MV-4-11 (cell line): ENCODE measurements at places on chromosomes 13 and 19.

DNA sequence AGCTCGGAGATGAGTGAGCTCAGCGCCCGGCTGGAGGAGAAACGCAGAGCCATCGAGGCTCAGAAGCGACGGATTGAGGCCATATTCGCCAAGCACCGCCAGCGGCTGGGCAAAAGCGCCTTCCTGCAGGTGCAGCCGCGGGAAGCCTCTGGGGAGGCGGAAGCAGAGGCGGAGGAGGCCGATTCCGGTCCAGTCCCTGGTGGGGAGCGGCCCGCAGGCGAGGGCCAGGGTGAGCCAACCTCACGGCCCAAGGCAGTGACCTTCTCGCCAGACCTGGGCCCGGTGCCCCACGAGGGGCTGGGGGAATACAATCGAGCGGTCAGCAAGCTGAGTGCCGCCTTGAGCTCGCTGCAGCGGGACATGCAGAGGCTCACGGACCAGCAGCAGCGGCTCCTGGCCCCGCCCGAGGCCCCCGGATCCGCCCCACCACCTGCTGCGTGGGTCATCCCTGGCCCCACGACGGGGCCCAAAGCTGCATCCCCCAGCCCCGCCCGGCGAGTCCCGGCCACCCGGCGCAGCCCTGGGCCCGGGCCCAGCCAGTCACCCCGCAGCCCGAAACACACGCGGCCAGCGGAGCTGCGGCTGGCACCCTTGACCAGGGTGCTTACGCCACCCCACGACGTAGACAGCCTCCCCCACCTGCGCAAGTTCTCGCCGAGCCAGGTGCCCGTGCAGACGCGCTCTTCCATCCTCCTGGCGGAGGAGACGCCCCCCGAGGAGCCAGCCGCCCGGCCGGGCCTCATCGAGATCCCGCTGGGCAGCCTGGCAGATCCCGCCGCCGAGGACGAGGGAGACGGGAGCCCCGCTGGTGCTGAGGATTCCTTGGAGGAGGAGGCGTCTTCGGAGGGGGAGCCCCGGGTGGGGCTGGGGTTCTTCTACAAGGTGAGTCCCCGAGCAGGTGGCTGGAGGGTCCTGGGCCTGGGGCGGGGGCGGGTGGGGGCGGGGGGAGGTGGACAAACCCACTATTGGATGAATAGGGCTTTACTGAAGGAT, 16.8 kb downstream of the XAB2 start:
- DNase-seq, result no peak

DNA sequence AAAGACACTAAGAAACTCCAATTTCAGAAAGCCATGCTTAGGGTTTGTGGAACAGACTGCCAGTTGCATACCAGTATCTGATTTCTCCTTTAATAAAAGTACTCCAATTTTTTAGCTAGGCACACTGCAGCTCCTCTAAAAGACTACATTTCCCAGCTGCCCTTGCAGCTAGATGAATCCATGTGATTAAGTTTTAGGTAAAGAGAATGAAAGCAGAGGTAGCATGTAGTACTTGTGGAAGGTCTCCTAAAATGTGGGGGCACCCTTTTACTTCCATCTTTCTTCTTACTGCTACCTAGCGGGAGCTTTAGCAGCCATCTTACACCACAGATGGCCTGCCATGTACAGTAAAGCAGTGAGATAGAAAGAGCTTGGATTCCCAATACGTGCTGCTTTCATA, 33.0 kb upstream of the TSC22D1 start:
- no peak for DNase-seq

GRCh38 chr13:43684963-43685725, 101.6 kb downstream of the ENOX1 start:
- no peak for DNase-seq

DNA sequence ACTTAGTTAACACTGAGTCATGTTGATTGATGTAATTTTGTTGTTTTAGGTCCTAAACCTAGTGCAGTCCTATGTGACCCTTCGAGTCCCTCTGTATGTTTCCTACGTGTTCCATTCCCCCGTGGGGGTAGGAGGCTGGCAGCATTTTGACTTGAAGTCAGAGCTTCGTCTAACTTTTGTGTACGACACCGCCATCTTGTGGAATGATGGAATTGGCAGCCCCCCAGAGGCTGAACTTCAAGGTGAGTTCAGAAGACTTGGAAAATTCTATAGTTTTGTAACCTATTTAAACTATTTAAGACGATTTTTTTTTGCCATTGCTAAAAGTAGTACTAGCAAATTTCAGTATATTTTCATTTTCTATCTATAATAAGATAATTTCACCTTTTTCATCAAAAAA, 117.9 kb downstream of the STOML3 start:
- no peak for DNase-seq

- no peak for DNase-seq
Measured at GRCh38 chr13:28237944-28238343, 99.6 kb downstream of the PAN3 start.

DNA sequence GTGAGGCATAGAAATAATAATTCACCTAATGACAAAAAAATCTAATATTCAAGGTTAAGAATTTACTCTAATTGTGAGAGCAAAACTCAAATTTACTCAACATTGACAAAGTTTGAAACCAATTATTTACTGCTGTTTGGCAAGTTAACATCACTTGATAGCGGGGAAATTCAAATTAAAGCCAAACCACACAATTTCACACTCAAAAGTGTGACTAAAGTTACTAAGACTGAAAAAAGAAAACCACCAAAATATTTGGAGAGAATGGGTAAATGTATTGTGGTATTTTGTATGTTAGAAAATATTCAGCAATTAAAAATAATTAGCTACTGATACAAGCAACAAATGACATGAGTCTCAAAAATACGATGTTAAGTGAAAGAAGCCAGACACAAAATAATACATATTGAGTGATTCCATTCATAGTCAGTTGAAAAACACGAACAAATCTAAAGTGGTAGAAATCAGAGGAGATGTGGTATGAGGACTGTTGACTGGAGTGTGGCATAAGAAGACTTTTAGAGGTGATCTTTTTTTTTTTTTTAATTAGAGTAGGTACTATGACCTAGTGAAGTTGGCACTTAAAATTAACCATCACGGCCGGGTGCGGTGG, 541.4 kb upstream of the ATXN8OS start:
- no peak for DNase-seq

- DNase-seq, result no peak
Measured at GRCh38 chr13:29315847-29316246, 279.6 kb downstream of the SLC7A1 start.

DNA sequence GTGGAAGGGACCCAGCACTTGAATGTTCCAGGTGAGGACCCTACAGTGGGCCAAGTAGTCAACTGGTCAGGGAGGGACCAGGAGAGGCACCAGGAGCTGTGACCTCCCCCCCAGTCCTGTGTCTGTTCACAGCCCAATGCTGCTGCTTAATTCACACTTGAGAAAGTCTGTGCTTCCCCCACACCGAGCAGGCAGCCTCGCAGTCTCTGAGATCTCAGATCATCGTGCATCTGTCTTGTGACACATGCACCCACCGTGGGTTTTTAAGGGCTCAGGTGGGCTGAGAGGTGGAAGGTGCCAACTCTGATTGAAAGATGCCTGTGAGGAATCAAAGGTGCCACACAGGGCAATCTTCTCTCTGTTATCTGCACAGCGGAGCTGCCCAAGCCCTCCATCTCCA, 6.2 kb downstream of the CEACAM5 start:
- DNase-seq, result no peak

- no peak for DNase-seq
Measured at GRCh38 chr19:55213547-55213946, 4.2 kb upstream of the PTPRH start.

DNA sequence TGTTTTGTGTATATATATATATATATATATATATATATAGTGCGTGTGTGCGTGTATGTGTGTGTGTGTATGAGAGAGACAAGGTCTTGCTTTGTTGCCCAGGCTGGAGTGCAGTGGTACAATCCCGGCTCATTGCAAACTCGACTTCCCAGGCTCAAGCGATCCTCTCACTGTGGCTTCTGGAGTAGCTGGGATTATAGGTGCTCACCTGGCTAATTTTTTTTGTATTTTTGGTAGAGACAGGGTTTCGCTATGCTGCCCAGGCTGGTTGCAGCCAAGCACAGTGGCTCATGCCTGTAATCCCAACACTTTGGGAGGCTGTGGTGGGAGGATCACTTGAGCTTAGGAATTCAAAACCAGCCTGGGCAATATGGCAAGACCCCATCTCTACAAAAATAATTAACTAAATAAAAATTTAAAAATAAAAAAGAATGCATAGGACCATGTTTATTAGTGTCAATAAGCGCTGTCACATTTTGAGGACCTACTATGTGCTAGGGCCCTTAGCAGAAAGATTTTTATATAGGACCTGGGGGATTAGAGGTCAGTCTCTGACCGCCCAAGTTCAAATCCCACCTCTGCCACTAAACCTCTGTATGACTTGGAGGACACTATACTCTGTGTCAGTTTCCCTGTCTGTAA, 1.8 kb downstream of the PVR start:
- DNase-seq, result no peak

GRCh38 chr13:37375071-37375470, 223.5 kb downstream of the POSTN start:
- DNase-seq, result no peak

- no peak for DNase-seq
Measured at GRCh38 chr19:3771906-3772455, at the start of gene RAX2. TSS of gene RAX2 (minus strand) at chr19:3772228. CDS start at chr19:3771742, 486 bp downstream.

DNA sequence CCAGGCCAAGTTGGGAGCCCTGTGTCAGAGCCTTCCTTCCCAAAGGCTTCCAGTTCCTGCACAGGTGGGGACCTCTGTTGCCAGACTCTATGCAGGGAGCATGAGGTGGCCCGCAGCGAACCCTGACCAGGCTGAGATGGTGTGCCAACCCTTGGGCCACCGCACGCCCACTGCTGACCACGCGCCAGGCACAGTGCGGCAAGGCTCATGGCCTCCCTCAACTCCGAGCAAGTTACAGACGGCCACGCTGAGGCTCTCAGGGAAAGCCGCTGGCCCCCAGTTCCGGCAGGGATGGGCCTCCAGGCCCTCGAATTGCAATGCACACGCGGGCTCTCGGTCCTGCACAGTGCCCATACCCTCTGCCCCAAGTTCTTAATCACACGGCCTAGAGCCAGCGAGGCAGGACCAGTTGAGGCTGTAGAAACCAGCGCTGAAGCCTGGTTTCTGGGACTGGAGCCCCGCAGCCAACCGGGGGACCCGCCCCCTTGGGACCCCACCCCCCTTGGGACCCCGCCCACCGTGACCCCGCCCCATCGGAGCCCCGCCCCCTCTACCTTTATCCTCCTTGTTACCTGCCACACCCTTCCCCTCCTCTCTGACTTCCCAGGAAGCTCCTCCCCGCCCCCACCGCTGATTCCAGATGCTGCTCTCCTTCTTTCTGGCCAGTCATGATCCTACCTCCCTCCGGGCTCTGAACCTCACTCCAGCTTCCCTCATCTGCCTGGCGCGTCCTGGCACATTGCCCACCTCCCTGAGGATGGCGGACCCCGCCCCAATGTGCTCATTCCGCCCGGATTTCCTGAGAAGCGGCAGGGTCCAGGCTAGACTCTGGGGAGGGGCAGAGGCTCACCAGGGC, 6.0 kb downstream of the PEX11G start:
- no peak for DNase-seq

DNA sequence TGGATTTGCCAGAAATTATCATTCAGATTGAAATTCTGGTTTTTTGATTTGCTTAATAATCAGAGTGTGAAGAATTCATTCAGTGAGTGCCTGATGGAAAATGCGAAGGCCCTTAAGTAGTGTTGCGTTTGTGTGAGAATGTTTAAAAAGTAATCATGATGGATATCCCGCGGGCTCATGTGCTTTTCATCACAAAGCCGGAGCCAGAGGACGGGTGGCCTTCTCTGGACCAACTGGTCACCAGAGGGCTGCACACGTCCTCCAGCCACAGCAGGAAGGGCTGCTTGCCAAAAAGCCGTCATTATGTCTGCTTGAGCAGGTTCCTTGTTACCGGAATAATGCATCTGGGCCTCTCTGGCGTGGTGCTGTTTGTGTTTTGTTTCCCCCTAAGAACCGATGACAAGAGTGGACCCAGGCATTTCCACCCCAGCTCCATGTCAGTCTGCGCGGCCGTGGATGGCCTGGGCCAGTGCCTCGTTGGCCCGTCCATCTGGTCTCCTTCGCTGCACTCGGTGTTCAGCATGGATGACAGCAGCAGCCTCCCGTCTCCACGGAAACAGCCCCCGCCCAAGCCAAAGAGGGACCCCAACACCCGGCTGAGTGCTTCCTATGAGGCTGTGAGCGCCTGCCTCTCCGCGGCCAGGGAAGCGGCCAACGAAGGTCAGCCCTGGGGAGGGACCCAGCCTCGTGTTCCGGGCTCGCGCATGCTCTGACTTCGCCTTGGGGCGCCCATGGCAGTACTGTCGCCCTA, 497.7 kb downstream of the MYO16 start:
- no peak for DNase-seq

DNA sequence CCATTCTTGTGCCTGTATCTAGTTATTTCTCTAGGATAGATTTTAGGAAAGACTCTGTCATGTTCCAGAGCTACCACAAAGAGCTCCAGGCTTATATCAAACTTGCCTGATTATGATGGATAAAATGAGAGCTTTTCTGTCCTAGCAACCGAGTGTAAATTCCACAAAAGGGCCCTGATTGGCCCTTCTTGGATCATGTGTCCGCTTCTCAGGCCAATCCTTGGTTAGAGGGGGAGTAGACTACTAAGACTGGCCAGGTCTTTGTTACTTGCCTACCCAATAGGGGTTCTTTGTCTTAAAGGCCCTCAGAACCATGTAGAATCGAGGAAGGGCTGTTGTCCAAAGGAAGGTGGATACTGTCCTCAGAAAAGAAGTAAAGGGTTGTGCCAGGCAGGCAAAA, 2.4 kb downstream of the DHX34 start:
- DNase-seq, result no peak
